ENCODE measurements at places on chromosomes 16 and 17.

GRCh38 chr17:27733773-27734172, 66.6 kb downstream of the NOS2 start:
- DNase-seq = no peak

DNA sequence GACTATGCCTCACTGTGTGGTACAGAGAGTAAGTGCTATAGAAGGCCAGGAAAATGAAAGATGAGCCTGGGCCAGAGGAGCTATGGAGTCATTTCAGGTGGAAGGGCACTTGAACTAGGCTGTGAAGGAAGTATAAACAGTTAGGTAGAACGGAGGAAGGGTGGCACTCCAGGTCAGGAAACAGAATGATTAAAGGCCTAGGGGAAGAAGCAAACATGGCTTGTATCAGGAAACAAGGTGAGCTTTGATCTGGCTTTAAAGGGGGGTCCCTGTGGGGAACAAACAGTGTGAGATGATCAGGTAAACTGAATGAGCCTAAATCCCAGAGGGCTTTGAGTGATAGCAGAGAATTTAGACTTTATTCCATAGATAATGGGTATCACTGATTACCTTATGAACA, 16.9 kb downstream of the MAP3K3 start:
- DNase-seq = no peak

GRCh38 chr17:21078016-21078780, 35.4 kb upstream of the USP22 start:
- DNase-seq = no peak

GRCh38 chr16:35562471-35562870, 2103.1 kb downstream of the TP53TG3F start:
- no peak for DNase-seq

DNA sequence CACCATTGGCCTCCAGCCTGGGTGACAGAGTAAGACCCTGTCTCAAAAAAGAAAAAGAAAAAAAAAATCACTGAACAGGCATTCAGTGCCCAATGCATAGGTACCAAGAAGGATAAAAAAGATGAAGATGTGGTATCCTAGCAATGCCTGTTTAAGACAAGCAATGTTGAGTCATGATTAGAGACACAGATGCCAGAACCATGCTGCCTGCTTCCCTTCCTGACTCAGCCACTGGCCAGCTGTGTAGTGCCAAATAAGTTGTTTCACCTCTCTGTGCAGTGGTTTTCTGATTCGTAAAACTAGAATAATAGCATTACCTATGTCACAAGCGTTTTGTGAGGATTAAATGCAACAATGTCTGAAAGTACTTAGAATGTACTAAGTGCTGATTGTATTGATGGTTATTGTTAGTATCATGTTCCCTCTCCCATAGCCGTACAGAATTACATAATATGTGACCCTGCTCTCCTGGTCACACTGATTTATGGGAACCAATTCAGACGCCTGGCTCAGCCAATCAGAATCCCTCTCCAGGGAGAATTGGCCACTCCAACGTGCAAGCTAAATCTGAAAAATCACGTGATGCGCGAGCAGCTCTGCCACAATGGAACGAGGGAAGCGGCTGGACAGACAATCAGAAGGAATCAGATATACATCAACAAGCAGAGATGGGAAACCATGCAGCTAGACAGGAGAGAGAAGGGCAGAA, 241.9 kb downstream of the SLC39A11 start:
- DNase-seq = no peak

DNA sequence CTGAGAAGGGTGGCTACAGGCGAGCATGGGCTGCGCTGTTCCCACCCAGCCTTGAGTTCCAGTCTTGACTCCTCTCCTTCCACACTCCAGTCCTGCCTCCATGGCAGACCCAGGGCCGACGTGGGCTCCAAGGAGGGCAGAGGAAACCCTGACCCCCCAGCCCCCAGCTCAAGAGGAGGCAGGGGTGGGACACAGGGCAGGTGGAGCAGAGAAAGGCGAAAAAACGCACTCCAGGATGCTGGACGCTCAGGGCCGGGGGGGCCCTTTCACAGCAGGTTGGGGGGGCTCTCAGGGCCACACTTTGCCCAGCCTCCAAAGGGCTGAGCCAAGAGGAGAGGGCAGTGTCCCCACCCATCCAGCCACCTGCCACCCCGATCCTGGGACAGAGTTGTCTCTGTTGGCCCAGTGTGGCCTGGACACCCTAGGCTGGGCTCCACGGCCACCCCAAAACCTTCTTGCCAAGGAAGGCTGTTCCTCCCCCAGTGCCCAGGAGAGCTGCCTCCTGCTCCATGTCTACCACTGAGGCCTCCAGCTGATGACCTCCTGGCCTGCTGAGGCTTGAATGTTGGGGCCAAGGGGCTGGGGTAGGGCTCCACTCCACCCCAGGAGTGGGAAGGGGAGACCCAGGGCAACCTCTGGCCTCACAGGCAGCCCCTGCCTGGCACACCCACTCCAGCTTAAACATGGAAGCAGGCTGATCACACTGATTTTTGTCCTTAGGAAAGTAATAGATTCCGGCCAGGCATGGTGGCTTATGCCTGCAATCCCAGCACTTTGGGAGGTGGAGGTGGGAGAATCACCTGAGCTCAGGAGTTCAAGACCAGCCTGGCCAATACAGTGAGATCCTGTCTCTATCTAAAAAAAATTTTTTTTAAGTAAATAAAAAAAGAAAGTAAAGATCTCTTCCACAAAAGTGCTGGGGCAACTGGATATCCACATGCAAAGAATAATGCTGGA, 7.4 kb upstream of the CCDC57 start:
- DNase-seq = no peak

DNA sequence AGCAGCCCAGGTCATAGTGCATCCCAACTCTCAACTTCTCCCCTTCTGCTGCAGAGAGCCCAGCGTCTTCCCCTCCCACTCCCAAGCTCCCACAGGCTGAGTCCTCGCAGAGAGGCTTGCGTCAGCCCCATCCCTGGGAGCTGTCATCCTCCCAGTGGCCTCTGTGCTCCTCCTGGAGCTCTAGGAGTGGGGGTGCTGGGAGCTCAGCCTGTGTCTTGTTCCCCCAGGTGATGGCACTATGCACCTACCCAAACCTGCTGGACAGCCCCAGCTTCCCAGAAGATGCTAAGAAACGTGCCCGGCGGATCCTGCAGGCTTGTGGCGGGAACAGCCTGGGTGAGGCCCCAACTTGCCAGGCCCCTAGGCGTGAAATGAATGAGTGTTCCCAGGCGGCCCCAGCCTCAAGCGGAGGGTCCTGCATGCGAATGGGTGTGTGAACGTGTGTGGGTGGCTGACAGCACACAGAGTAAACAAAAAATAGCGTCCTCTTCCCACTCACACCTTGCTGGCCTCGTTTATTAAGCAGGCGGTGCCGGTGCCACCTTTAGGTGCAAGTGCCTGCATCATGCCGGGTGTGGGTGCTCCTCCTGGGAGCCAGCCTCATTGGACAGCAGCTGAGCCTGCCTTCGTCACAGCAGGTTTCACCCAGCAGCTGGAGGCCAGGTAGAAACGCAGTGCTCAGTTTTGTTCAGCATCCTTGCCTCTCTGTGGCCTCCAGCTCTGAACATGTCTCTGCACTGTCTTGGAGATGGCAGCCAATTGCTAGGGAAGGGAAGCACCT, 16.5 kb downstream of the GPT2 start:
- DNase-seq = no peak

DNA sequence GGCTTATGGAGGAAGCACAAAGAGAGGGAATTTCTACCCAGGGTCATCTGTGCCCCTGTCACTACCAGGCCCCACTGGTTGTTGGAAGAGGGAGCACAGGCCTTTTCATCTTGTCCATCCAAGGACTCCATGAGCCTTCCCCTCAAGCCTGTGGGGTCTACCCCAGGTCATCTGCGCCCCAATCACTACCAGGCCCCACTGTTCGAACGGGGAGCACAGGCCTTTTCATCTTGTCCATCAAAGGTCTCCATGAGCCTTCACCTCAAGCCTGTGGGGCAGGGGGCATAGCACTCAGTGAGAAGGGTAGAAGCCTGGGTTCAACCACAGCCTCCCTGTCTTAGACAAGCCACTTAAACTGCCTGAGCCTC, 101.5 kb upstream of the CDH5 start:
- DNase-seq = no peak

DNA sequence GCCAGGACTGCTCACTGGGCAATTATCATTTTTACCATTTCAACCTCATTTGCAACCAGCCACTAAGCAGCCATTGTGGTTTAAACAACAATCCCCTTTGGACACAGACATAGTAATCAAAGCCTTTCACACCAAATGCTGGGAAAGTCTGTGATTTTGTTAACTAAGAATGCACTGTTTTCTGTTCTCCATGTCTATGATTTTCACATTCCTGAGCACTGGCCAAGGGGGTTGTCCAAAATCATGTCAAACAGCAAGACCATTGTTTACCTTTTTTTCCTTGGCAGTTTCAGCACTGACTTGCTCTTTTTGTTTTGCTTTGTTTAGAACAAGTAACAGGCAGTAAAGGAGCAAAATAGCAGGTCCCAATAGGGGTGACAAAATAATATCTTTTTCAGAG, 106.3 kb upstream of the SIAH1 start:
- no peak for DNase-seq

GRCh38 chr17:17666111-17666714, 15.0 kb upstream of the RAI1 start:
- DNase-seq = no peak

GRCh38 chr17:12730421-12730820, 58.9 kb upstream of the ARHGAP44 start:
- DNase-seq = no peak

DNA sequence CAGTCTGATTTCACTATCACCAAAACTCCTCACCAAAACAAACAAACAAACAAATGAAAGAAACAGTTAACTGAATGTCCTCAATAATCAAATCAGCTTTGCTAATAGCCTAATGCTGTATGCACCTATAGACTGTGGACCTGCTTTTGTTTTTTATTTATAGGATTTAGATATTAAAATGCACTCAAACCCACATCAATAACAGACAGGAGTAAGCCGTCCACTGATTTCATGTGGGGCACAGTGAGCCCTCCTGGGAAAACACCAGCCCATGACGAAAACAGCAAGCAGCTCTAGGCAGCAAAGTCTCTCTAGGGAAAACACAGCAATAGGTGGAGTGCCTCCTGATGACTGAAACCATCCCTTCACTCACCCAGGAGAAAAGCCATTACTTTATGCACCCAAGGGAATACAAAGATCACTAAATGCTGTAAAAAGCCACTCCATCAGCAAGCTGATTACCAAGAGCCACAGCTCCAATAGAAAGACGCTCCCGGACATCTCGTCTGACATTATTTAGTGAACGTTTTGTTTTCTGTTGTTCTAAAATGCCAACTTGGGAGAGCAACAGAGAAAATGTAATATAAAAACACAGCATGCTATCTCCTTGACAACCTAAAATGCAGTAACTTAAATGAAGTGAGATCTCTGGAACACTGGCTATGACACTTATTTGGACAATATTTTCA, 47.8 kb downstream of the ANKFY1 start:
- peak; percentile 43 for DNase-seq

- no peak for DNase-seq
Observed at GRCh38 chr16:52773026-52773425, 226.1 kb upstream of the TOX3 start.

- DNase-seq = no peak
Observed at GRCh38 chr17:71430281-71430680, 690.5 kb upstream of the SOX9 start.

GRCh38 chr17:74842146-74842598, 17.5 kb downstream of the GRIN2C start:
- DNase-seq = no peak

DNA sequence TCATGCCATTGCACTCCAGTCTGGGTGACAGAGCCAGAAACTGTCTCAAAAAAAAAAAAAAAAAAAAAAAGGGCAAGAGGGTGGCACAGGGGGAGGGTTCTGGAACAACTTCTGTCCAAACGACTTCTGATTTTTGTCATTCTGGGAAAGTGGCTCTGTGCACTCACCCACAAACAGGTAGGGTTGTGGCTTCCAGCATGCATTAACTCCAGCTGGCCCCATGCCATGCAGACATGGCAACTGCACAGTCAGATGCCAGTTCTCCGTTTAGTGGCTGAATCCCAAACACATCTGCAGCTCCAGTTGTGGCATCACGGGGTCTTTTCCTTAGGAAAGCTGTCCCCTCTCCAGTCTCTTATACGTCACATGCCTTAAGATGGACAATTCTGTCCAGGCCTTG, 30.3 kb downstream of the B4GALNT2 start:
- DNase-seq = no peak

GRCh38 chr17:76370261-76370993, 14.0 kb upstream of the SPHK1 start:
- no peak for DNase-seq

DNA sequence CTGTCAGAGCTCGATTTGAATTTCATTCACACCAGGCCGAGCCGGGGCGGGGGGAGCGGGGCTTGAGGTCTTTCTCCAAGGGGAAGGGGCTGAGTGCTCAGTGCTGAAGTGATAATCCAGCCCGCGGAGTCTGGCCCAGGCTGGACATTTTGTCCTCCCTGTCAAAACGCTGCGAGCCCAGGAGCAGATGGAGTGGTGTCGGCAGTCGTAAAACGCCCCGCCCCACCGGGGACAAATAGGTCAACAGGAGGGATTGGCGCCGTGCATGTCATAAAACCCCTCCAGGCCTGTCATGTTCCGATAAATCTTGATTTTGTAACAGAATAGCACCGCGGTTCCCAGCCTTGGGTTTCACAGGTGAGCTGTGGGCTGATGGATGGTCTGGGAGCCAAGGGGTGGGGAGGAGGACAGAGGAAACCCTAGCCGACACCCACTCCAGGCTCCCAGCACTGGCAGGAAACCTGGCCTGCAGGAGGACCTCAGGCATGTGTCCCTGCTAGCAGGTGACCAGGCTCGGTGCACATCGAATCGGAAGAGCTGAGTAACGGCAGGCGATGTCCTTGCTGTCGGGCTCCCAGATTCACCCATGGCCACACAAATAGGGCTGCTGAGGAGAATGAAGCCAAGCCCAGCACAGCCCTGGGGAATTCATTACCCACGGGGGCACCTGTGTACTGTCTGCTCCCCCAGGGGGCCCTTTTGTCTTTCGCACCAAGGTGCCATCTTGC, 341.4 kb downstream of the FOXL1 start:
- DNase-seq = no peak

- DNase-seq = no peak
Observed at GRCh38 chr17:39579318-39580081, 28.2 kb downstream of the NEUROD2 start.

DNA sequence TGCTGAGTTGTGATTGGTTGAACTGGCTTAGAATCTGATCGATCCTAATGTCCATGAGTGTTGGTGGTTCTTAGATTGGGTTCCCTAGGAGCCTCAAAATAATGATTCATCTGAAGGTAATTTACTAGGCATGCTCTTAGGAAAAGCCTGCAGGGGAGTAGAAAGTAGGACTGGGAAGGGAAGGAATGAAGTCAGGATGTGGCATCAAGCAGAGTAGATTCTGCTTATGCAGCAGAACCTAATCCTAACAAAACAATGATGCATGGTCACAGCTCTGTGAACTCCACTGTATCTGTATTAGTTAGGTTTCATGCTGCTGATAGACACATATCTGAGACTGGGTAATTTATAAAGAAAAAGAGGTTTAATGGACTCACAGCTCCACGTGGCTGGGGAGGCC, 132.5 kb downstream of the HS3ST2 start:
- no peak for DNase-seq
